Amniotic stem cell (primary cell): ENCODE measurements at places on chromosomes 6 and 20.

GRCh38 chr20:12466915-12467314 is 541.9 kb upstream of the SPTLC3 start:
- DNase-seq, result no peak

GRCh38 chr6:54111341-54112045 is at the start of gene MLIP:
Gene MLIP, plus strand, starts transcription at chr6:54111443. Its CDS starts 37 bp downstream, at chr6:54111480.
- DNase-seq, result no peak

- no peak for DNase-seq
Observed at GRCh38 chr20:51111290-51111689, 88.4 kb upstream of the KCNG1 start.

DNA sequence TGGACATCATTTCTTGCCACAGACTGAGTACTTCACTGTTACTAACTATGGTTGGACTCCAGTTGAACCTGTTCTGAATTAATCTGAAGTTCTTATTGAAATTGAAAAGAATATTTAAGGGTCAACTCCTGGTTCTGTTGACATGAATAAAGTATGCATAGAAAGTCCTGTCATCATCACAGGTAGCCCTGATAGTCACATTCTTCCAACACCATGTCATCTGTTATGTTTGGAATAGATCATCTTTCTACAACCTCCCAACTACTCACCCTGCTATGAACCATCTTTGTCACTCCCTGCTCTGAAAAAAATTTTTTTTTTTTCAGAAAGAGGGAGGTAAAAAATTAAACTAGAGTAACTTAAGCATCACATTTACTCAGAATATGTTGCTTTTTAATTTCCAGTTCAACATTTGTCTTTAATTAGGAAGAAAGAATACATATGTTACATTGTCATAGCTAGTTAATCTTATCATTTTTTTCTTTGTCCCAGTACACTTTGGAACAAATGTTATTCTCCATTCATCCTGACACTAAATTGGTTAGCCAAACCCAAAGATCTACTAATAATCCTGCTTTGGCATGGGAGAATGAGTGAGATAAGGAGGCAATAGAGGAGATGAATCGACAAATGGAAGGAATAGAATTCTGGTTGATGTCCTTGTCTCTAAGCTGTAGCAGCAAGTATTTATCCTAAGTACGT is 775.1 kb upstream of the NRSN1 start:
- no peak for DNase-seq

- DNase-seq, result no peak
Observed at GRCh38 chr20:20454850-20455627, 87.1 kb downstream of the INSM1 start.

GRCh38 chr20:20333866-20334265 is 34.0 kb upstream of the INSM1 start:
- DNase-seq, result no peak

- no peak for DNase-seq
Observed at GRCh38 chr6:108168501-108169463, 3.0 kb downstream of the NR2E1 start.

DNA sequence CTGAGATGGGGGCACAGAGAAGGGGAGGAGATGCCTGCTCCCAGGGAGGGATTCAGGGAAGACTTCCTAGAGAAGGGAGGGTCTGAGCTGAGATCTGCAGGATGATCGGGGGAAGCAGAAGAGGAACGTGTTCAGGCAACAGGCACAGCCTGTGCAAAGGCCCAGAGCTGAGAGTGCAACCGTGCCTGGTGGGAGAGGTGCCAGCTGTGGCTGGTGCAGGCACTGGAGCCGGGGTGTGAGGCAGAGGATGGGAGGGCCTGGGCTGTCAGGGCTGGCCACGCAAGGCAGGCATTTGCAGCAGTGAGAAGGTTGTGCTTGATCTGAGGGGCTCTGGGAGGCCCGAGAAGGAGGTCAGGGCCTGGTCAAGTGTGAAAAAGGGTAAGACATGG is 27.7 kb downstream of the PTGIS start:
- DNase-seq, result no peak

- no peak for DNase-seq
Observed at GRCh38 chr6:10945845-10946244, 59.0 kb downstream of the SYCP2L start.

DNA sequence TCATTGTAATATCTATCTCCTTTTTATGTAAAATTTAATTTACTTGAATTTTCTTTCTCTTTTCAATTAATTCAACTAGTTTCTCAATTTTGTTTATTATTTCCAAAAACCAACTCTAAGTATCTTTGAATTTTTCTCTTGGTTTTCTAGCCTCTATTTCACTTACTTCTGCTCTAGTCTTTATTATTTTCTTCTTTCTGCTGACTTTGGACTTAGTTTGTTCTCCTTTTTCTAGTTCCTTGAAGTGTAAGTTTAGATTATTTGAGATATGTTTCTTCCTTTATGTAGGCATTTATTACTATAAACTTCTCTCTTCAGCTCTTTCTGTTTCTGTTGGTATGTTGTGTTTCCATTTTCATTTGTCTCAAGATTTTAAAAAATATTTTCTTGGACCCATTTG is 70.8 kb downstream of the TNFAIP3 start:
- DNase-seq, result no peak

GRCh38 chr6:14925699-14926026 is 320.2 kb upstream of the JARID2 start:
- DNase-seq, result no peak

GRCh38 chr6:131635384-131636340 is 1.4 kb upstream of the ENPP3 start:
- DNase-seq, result no peak
